BJ (cell line): ENCODE measurements at places on chromosomes 3 and 15. TPM values are rescaled to one million over a fixed set of nuclear protein-coding genes. Genes with fewer than 3 reads are reported as not detected.

DNA sequence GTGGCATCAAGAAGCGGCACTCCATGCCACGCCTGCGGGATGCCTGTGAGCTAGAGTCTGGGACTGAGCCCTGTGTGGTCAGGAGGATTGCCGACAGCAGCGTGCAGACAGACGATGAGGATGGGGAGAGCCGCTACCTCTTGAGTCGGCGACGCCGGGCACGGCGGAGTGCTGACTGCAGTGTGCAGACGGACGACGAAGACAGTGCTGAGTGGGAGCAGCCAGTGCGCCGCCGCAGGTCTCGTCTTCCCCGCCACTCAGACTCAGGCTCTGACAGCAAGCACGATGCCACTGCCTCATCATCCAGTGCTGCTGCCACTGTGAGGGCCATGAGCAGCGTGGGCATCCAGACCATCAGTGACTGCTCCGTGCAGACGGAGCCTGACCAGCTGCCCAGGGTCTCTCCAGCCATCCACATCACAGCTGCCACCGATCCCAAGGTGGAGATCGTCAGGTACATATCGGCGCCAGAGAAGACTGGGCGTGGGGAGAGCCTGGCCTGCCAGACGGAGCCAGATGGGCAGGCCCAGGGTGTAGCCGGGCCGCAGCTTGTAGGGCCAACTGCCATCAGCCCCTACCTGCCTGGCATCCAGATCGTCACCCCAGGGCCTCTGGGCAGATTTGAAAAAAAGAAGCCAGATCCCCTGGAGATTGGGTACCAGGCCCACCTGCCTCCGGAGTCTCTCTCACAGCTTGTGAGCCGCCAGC lies 16.8 kb upstream of the APEH start:
- no peak for DNase-seq

DNA sequence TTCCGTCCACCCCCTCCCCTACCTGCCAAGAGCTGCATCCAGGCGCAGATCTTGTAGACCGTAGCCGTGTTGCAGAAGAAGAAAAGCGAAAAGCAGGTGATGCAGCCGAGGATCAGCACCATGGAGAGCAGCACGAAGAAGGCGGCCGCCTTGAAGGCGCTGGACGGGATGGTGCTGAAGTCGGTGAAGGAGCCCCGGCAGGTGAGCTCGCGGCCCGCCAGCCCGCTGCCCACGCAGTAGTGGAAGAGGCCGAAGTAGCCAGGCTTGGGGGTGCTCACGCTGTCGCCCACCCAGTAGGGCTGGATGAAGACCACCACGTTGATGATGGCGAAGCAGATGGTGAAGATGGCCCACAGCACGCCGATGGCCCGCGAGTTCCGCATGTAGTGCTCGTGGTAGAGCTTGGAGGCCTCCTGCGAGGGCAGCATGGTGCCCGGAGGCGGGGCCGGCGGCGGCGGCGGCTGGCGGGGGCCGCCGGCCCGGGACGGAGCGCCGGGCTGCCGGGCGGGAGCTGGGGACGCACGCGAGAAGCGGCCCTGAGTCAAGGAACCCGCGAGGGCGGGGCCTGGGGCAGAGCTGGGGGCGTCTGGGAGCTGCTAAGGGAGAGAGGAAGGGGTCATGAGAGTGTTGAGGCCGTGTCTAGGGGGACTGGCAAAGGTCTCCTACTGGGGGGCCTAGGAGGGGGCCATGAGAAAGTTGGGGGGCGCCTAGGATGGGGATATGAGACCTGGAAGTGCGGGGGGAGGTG lies 1.2 kb downstream of the LHFPL4 start:
- DNase-seq: no peak

GRCh38 chr3:174049472-174049871 lies 651.9 kb downstream of the NLGN1 start:
- no peak for DNase-seq

DNA sequence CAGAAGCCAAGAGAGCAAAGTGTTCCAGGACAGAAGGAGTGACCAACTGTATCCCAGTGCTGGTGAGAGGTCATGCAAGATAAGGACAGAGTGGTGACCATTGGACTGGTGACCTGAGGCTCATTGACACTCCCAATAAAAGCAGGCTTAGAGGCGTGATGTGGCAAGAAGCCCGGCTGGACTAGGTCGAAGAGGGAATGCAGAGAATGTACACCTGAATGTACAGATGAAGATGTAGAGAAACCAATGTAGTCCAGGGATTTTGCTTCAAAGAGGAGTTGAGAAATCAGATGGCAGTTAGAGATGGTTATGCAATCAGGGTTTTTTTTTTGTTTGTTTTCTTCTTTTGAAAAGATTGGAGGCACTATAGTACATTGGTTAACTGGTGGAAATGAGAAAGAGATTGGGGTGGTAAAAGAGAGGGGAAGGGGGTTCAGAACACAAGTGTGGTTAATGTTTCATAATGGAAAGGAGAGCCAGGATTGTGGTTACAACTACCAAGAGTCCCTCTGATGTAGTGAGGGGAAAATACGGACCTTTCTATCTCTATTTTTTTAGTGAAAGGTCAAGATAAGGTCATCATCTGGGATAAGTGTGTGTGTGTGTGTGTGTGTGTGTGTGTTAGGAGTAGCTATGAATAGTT lies 23.3 kb downstream of the ST3GAL6 start:
- DNase-seq: no peak

DNA sequence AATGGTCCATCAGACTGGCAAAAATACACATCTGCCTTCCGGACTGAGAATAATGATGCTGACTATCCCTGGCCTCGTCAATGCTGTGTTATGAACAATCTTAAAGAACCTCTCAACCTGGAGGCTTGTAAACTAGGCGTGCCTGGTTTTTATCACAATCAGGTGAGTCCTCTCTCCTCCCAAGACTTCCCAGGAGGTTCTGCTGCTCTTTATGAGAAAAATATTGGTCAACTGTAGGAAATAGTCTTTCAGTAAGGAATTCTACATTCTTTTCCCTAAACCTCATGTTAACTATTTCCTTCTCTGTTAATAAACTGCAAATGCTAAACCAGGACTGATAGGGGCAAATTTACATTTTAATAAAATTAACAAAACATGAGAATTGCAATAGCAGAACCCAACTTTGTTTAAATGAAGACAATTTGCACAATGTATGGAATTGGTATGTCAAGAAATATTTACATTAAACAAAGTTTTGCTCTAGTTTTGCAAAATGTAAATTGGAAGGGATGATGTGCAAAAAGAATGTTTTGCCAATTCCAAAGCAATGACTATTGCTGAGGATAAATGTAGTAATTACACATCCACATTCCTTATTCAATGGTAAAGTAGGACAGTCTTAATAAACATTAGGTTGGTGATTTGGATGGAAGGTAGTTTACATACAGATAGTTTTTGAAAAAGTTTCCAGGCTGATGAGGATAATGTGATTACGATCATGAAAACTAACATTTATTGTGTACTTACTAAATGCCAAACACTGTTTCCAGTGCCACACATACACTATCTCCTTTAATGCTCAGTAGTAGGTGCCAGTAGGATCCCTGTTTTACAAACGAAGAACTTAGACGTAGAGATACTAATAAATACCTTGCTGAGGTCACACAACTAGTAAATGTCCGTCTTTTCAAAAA lies 21.1 kb downstream of the UPK1B start:
- no peak for DNase-seq

- DNase-seq: peak; percentile 46
These were observed 20.9 kb downstream of the SLC2A2 start for GRCh38 chr3:171005648-171006047.

DNA sequence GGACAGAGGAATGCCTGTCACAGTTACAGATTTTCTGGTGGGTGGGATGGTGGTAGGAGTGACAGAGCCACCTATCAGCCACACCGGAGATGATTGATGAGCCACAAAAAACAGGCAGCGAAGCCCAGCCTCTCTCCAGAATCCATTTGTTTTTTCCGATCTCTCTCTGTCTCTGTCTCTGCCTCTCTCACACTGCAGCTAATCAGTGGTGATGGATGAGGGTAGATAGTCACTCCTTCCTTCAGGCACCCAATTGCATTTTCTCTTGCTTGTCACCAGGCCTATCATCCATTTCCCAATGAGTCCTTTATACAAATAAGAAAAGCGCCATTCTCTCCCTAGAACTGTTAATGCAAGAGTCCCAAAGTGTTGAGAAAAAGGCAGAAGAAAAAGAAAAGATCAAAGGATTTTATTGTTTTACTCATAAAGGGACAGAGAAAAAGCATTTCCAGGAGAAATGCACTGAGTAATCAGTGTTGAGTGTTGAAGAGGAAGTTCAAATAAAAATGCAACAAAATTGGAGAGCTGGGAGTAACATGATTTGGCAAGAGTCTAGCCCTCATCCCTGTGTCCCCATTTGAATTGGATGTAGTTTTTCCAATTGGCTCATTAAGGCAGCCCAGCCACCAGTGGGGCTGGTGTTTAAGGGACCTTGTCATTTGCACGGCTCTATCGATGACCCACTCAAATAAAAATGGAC lies 1089.3 kb downstream of the TUSC7 start:
- no peak for DNase-seq

GRCh38 chr15:67573194-67573593 lies 30.7 kb downstream of the MAP2K5 start:
- DNase-seq: no peak

GRCh38 chr3:174126990-174127758 lies 729.6 kb downstream of the NLGN1 start:
- no peak for DNase-seq

- no peak for DNase-seq
These were observed 87.3 kb upstream of the POU1F1 start for GRCh38 chr3:87363721-87364120.

DNA sequence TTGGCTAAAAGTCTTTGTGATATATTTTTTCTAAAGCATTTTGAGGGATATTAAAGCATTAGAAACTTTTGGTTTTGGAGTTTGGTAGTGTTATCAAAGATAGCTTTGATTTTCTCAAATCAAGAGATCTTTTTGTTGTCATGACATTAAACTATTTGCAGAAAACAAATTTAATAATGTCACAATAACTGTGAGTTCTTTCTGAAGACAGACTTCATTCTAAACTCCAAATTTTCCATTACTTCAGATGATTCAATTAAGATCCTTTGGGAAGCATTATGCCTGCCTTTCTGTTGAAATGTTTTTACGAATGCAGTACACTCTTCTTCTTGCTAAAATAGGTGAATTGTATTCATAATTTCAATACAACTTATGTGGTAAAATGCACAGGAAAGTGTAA lies 145.4 kb downstream of the ALCAM start:
- no peak for DNase-seq

DNA sequence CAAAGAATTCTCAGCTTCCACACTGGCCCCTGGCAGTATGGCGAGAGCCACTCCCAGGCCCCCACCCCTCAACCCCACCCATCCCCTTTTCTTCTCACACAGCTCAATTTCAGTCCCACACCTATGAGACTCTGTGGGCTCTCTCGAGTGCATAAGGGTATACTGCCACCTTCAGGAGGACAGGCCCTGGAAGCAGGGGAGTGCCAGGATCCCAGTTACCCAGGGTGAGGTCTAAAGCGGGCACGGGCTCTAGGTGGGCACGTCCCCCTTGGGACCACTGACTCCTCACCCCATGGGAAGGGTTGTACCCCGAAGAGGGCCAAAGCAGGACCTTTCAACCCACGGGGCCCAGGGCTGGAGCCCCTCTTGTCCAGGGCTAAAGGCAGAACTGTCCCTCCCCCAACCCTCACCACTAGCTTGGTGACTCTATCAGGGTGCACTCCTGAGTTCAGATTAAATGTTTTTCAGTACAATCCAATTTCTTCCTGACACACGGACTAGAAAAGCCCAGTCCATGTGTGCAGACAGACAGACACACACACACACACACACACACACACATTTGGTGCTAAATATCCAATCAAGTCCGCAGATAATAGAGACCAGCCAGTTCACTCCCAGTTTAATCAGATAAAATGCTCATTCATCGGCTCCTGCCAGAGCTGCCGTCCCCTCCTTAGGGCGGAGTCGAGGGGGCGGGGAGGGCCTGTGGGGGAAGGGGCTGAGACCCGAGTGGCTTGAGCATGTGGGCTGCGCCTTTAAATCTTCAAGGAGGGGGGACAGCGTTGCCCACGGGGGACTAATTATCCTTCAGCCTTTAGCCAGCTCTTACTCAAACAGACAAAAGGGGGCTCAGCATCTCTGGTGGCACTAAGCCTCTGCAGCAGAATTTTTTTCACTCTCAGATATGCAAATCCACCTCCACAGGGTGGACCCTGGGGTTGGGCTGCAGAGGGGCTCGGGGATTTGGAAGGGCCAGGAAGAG lies 59.3 kb downstream of the CYP11A1 start:
- no peak for DNase-seq

GRCh38 chr3:72120806-72121778 lies 336.1 kb upstream of the PROK2 start:
- DNase-seq: no peak

DNA sequence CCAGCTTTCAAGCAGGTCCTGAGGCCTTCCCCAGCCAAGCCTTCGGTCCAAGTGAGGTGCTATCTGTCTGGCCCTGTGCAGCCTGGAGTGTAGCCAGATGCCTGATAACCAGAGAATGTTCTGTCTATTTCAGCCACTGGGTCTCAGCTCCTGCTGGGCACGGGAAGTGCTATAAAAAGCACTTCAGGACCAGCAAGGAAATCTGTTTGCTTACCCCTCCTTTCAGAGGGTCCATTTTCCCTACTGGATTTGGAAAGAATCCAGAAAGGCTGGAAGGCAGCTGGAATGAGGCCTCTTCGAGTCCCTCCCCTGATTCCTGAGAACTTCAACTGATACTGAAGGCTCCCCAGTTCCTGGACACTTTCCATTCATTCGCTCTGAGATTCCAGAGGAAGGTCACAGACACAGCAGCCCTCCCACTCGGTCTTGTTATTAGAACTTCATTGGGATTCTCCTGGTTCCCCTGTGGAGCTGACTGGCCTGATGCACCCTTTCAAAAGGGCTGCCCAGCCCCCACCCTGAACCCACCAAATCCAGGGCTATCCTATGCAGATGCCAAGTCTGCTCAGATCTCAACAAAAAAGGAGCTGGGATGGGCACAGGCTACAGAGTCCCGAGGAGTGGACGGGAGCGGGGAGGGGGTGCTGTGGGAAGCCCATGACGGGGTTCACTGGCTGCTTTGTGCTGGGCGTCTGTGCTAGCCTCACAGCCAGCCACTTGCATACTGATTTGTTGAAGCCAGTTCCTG lies 70.4 kb downstream of the UMPS start:
- DNase-seq: no peak

- no peak for DNase-seq
These were observed 354.6 kb upstream of the ROPN1 start for GRCh38 chr3:124346487-124346886.

UBR1 gene
- polyA plus RNA-seq: 6.5 and 18.2 TPM in 2 replicates

LINGO1 gene
- not detected in 2 replicates for polyA plus RNA-seq

HHLA2 gene
- polyA plus RNA-seq: not detected in 2 replicates

STARD5 gene
- polyA plus RNA-seq: 5.1 and 5.9 TPM in 2 replicates

CASR gene
- not detected in 2 replicates for polyA plus RNA-seq

CHRD gene
- 0.83 and 1.5 TPM in 2 replicates for polyA plus RNA-seq
